ENCODE measurements at places on chromosomes 16 and 17.

DNA sequence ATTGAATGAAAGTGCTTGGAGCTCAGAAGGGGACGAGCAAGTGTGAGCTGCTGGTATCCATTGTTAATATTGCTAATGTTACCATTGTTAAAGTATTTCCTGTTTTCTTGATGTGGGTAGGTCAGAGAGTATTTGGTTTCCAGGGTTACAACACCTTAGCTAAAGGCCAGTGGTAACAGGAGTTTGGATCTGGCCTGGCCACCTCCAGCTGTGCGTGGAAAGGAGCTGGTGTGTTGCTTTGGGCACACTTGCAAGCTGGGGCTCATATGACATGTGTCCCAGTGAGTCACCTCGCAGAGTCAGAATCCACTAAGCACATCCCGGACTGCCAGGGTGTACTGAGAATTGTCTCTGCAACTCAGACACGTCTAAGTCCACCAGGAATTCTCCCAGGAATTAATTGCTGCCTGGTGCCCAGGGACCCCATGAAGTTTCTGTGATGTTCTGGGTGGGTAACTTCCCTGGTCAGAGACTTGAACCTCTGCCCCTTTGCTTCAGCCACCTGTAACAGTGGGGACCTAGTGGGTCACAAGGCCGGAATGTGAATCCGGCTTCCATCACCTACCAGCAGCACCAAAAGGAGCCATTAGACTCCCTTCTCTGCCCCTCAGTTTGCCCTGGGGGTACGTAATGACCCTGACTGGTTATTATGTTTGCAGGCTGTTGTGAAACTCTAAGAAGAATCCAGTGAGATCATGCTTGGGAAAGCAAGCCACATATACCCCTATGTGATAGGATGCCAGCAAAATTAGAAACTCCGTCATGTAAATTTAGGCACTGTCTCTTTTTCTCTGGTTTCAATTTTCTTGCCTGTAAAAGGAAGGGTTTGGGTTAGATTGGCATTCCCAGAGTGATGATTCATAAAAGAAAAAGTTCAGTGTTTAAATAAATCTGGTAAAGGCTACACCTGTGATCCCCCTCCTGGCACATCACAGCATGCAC is 12.8 kb downstream of the SLC6A2 start:
- DNase-seq, result no peak

DNA sequence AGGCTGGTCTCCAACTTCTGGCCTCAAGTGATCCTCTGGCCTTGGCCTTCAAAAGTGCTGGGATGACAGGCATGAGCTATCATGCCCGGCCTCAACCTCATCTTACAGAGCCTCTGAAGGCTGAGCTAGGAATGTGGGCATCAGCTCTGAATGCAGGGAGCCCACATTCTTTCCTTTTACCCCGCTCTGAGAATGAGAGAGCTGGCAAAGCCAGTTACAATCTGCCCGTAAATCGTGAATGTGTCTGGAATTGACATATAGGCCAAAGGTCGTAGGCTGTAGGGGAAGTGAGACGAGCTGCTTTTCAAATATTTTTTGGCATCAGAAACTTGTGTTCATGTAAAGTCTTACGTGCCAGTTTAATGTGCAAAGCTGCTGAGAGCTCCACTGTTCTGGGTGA is 4.5 kb downstream of the TMEM238L start:
- no peak for DNase-seq

DNA sequence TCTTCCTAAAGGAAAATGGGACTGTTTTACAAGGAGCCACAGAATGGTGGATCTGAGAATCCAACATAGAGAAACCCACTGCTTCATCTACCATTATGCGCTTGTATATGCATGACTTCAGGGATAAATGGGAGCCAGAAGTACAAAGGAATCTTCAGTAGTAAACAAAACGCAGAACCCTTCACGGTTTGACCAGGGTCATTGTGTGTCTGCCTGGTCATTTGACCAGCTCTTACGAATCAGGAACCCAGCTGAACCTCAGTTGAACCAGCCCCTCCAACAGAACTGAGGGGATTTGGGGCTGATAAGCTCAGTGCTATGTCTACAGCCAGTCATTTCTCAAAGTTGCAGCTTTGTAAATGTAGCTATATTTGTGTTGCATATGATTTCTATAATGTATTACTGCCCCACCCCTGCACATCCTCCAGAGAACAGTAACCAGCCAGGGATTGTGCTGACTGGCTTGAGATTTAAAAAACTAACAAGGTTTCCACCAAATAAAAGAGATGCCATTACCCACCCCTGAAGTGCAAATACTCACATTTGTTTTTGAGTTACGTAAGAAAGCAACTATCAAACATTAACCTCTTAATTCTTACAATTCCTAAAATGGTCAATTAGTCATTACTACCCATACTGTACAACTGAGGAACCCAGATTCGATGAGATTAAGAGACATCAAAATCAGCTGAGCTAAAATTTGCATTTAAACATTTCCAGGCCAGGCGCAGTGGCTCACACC is 6.3 kb downstream of the CMTM4 start:
- no peak for DNase-seq

- no peak for DNase-seq
These were observed 17.6 kb downstream of the AARS1 start for GRCh38 chr16:70271696-70272095.

DNA sequence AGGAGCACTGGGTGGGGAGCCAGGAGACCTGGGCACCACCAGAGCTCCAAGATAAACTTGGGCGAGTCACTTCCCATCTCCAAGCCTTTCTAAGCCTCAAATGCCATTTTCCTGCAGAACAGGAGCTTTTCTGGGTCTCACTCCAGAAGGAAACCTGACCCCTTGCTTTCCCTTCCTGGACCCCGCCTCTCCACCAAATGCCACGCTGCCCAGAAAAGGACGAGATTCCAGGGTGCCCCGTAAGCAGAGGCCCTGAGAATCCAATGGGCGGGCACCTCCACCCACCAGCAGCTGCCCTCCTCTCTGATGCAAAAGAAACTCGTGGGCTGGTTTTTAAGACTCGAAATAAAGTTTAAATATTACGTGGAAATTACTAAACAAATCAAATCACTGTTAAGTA is 31.3 kb downstream of the ZNF423 start:
- DNase-seq, result no peak

GRCh38 chr17:44059101-44059892 is 7.2 kb downstream of the LSM12 start:
- DNase-seq, result no peak

DNA sequence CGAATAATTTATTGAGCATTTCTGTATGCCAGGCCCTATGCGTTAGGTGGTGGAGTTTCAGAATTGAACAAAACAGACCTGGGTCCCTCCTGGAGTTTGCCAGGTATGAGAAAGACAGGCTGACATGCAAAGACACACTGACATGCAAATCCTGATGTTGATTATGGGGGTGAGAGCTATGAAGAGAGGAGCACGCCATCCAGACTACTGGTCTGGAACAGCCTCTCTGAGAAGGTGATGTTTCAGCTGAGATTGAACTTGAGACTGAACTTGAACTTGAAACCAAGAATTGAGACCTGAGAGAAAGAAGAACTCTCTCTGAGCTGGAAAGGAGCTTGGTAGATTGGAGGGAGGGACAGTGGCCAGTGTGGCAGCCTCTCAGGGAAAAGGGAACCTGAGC is 14.2 kb upstream of the CACNG4 start:
- DNase-seq, result no peak

Measured in activated CD4-positive, alpha-beta memory T cell treated with anti-CD3 and anti-CD28 coated beads for 36 hours (primary cell).